ENCODE measurements at places on chromosomes 1 and 21.

DNA sequence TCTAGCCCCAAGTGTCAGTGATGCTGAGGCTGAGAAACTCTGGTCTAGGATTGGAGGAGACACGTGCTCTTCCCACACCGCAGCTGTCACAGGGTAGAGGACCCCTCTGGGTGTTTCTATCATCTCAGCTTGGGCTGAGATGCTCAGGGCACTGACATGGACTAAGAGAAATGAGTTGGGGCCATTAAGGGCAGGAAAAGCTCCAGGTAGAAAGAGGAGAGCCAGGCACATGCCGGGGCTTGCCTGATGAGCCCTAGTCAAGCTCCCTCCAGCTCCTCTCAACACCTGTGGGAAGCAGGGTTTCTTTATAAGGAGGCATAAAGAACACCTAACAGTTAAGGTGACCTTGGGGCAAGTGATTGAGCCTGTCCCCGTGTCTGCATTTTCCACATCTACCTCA, 17.3 kb downstream of the ABCA4 start:
- no peak for DNase-seq

GRCh38 chr1:39165049-39165448, 39.4 kb upstream of the MACF1 start:
- DNase-seq = no peak

GRCh38 chr21:45769294-45769693, 125.8 kb downstream of the PCBP3 start:
- no peak for DNase-seq

DNA sequence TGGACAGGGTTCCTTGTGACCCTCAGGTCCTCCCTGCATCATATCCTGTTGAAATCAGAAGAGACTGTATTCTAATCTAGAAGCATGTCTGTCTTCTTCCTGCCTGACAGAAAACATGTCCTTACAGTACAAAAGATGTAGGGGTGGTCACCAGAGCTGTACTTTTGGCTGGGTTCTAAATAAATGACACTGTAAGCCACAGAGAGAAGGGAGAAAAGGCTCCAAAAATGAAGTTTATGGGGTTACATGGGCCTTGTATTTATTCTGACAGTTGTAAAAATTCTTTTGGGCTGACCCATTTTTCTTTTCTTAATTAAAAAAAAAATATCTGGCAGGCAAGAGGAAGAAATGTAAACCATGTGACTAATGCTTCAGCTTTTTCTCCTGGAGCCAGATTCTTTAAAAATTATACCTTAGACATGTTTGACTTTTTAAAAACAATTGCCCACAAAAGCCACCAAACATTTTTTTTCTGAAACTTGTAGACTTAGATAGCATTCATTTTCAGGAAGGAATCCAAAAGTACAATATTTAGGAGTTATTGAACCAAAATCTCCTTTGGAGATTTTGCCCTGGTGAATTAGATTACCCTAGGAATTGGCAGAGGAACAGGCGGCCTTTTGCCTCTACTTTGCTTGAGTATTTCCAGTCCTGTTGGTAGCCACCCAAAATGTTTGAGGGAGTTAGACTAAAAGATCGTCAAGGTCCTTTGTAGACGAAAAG, 17.1 kb downstream of the RGL1 start:
- DNase-seq = no peak

GRCh38 chr1:72281637-72282270, 585 bp downstream of the NEGR1 start:
- DNase-seq = no peak

DNA sequence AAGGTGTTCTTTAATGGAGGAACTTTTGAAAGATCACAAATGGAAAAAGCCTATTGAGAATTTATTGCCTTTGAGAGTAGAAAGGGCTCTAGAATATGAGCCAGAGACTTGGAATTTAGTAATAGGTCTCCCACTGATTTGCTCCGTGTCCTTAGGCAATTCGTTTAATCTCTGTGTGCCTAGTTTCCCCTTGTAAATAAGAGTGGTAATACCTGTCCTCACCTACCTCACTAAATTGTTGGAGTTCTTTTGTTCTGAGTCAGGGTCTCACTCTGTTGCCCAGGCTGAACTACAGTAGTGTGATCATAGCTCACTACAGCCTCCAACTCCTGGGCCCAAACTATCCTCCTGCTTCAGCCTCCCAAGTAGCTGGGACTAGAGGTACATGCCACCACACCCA, 15.0 kb upstream of the TEKT2 start:
- no peak for DNase-seq

DNA sequence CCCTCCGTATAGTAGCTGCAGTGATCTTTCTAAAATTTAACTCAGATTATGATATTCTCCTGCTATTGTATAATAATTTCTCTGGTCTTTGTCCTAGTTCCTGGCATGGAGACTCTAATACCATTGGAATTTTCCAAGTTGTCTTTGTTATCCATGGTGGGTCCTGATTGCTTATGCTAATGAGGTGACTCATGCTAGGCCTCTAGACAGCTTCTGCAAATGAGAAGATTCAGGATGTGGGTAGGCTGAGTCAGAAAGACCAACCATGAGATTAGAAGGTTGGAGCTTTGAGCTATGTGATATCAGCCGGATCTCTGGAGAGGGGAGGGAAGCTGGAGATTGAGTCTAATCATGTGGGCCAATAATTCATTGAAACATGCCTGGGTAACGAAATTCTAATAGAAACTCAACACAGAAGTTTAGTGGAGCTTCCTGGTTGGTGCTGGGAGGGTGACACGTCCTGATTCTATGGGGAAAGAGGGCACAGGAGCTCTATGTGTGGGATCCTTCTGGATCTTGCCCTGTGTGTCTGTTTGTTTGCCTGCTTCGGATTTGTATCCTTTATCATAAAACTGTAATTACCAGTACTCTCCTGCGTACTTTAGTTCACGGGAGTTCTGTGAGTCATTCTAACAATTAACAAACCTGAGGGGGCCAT, 73.2 kb upstream of the CNIH3 start:
- DNase-seq = no peak

- no peak for DNase-seq
Observed at GRCh38 chr1:107048241-107048640, 8.2 kb upstream of the PRMT6 start.

DNA sequence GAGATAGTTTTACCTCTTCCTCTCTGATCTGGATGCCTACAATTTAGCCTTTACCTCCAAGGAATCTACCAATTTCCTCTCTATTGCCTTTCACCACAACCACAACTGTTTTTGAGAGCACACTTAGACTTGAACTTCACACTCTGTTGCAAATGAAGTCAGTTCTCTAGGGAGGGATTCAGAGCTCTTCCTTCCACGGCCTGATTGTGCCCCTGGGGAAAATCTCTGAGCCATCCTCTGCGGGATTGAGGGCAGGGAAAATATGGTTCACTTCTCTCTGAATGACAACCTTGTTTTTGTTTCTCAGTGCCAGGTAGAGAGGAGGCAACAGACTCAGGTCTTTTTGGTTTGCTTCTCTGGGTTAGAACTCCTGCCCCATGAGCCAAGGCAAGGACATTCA, 35.4 kb upstream of the BCL10 start:
- no peak for DNase-seq

DNA sequence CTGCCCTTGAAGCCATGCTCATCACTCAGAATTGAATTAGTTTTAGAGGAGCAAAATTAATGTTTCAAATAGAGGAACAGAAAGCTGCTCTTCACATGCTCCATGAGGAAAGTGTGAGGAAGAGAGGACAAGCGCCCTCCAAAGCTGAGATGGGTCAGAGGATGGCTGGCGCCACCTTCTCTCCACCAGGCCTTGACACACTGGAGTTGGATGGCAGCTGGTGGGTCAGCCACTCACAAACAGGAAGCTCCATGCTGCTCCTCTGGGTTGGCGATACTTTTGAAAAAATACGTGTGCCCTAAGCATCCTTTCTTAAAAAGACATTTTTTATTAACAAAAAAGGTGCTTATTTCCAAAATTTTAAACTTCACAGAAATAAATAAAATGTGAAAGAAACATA, 3.1 kb upstream of the CD2 start:
- DNase-seq = no peak

DNA sequence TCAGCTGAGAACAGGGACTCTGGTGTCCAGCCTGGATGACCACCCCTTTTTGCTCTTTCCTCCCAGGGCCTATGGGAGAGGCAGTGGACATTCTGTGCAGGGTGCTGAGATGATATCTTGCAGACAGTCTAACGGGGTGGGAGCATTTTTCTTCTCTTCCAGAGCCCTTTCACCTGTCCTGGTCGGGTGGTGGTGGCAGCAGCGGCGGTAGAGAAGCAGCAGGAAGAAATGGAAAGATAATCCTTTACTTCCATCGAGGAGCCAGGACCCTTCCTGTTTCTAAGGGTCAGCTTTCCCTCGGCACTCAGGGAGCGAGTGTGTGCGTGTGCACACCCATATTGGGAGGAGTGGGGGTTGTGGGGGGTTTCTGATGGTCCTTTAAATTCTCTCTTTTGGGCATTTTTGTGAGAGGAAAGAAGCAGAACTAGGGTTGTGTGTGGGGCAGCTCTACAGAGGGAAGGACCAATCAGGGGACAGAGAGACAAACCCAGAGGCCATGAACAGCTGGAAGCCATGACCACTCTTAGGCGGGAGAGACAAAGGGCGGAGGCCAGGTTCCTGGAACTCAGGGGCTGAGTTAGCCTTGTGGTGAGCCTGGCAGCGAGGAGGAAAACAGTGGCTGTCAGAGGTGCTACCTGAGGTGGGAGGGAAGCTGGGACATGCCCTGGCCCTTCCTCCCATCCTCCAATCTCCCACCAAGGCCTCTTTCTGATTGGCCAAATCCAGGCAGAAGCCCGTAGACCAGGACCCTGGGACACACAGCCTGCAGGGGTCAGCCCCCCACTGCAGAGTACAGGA, 31.2 kb upstream of the CSF3R start:
- no peak for DNase-seq

DNA sequence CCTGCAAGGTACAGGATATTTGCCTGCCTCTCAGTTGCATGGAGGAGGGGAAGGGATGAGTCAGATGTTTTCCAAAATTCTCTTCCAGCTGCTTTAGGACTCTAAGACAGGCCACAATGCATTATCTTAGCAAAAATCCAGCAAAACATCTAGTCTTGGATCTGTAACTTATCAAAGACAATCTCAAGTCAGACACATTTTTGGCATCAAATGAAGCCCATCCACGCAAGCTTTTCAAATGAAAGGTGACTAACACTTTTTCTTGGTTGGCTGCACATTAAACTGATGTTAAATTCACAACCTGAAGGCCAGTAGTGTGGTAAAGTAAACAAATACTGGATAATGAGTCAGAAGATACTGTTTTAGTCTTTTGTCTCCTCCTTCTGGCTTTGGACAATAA, 21.3 kb downstream of the FAM78B start:
- DNase-seq = no peak

- DNase-seq = no peak
Observed at GRCh38 chr1:208150833-208151458, 93.2 kb downstream of the PLXNA2 start.

GRCh38 chr1:183243161-183244050, 57.3 kb downstream of the LAMC2 start:
- DNase-seq = no peak

GRCh38 chr1:70518106-70518505, 107.0 kb downstream of the CTH start:
- no peak for DNase-seq

- DNase-seq = no peak
Observed at GRCh38 chr1:71676979-71677925, 596.4 kb upstream of the ZRANB2 start.

- DNase-seq = no peak
Observed at GRCh38 chr21:46555225-46555617, 49.7 kb downstream of the S100B start.

DNA sequence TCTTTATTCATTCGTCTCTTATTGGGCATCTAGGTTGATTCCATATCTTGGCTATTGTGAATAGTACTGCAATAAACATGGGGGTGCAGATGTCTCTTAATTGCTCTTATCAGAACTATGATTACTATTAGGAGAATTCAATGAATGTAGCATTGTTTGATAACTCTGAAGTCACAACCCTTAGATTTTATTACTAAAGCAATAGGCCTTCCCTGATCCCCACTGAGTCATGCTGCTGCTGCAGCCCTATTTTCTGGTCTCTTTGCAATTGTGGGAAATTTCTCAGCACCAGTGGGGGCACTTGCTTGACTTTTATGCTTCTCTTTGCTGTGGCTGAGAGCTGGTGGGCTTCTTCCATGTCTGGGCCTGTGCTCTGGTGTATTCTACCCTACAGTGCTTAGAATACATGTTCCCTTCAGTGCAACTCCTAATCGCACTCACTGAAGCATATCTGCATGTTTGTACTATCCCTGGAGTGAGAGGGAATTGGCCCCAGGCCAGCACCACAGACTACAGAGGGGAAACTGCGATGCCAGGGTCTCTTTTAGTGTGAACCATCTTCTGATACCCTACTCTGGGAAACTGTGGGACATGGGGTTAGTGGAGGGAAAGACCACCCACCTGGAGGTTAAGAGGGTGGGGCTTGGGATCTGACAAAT, 52.2 kb upstream of the ROR1 start:
- DNase-seq = no peak

GRCh38 chr1:109392037-109392787, 5.5 kb downstream of the SORT1 start:
- no peak for DNase-seq

GRCh38 chr1:88961647-88962275, 30.7 kb downstream of the KYAT3 start:
- DNase-seq = no peak

- DNase-seq = no peak
Observed at GRCh38 chr1:35398739-35399138, 130.2 kb downstream of the ZMYM4 start.

- DNase-seq = no peak
Observed at GRCh38 chr1:8232036-8232757, 85.7 kb upstream of the SLC45A1 start.

DNA sequence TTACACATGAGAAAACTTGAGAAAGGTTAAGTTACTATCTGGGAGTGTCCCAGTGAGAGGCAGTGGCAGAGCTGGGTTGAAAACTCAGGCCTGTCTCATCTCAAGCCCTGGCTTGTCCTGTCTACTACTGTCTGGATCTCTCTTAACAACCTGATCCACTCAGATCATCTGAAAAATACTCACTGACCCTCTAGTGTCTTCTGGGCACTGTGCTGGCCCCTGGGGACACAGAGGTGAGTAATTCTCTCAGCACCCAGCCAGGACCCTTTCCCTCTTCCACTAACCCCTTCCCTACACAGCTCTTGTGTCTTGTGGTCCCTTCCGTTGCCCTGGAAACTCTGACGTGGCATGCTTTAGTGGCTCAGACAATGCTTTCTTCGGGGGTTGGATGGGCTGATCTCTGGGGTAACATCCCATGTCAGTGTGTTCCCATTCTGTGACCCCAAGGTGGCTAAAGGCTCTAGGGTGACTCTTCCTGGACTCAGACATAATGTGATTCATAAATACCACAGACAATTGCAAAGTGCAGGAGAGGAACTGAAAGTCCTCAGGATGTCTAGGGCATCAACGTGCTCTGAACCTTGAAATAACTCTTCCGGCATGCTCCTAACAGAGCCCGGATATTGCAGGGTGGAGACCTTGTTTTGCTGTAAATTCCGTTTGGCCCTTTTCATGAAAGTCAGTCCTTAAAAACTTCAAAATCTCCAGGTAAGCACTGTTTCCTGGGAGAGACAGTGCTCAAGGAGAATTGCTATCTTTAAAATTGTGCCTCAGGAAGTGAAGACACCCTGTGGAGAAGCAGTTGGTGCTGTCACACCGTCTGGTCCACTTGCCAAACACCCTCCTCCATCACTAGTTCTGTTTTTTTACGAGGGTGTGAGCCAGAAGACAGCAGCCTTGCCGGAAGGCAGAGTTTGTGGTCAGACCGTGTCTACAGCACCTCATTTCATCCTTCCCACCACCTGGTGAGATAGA, 4.0 kb downstream of the SHISAL2A start:
- no peak for DNase-seq

All from activated naive CD4-positive, alpha-beta T cell (primary cell).